ENCODE measurements at places on chromosomes 13 and 19.

DNA sequence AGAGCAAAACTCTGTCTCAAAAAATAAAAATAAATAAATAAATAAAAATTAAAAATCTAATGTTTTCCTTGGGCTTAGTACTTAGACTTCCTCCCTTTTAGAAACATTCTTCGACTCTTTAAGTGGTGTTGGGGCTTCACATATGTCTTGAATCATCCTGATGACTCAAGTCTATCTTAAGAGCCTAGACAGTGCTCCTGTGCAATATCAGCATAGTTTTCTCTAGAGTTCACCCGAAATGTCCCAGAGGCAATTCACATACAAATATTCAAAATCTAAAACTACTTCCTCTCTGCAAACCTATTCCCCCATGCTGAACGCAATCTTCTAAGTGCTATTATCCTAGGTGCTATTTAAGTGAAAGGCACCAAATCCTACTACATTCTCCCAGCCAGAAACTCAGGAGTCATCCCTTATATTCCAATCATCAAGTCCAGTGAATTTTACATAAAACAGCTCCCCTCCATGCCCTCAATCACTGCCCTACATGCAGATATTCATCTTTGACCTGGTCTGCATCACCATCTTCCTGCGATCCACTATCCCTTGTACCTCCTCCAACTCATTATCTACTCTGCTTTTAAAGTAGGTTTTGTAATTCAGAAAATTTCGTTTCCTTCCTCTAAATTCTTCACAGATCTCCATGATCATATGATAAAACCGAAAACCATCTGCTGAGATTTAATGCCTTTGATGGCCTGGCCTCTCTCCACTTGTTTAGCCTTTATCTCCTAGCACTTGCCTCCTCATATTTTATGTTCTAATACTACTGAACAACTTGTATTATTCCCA lies 102.7 kb downstream of the ELF1 start:
- no peaks in the 10 kb centered on the region for H3K27me3 ChIP-seq
- H3K36me3 ChIP-seq, result no peaks in the 10 kb centered on the region
- DNase-seq, result no peak
- no peak overlapping the region for H3K27ac ChIP-seq

- no peaks in the 10 kb centered on the region for H3K27me3 ChIP-seq
- no peaks in the 10 kb centered on the region for H3K36me3 ChIP-seq
- H3K27ac ChIP-seq, result peak overlapping the region; percentile 89
- peaks cover 2% of the 10 kb centered on the region for H3K4me1 ChIP-seq
- DNase-seq, result no peak
Observed at GRCh38 chr13:52158629-52159158, 703 bp downstream of the NEK3 start.

GRCh38 chr13:21894091-21894490 lies 223.2 kb downstream of the FGF9 start:
- H3K36me3 ChIP-seq, result no peaks in the 10 kb centered on the region
- no peaks in the 10 kb centered on the region for H3K27me3 ChIP-seq
- no peak for DNase-seq
- H3K4me3 ChIP-seq, result no peak overlapping the region

DNA sequence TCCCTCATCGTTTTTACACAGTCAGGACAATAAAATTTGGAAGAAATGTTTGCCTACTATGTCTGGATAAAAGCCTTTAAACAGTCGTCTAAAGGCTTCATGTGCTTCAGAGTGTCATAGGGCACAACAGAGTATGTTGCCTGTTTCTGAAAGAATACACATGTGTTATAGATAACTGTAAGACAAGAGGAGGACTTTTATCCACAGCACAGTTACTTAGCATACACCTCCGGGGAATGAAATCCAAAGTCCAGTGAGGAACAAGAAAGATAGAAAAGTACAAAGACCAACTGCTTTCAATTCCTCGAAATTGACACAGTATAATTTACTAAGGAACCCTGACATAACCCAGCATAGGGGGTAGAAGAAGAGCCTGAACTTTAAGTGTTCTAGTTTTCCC lies 835.6 kb downstream of the PCDH17 start:
- H3K4me1 ChIP-seq, result no peaks in the 10 kb centered on the region
- no peaks in the 10 kb centered on the region for H3K27me3 ChIP-seq
- H3K36me3 ChIP-seq, result no peaks in the 10 kb centered on the region
- no peak for DNase-seq

- no peak overlapping the region for H3K4me3 ChIP-seq
- no peak for DNase-seq
- H3K27me3 ChIP-seq, result no peaks in the 10 kb centered on the region
- no peak overlapping the region for H3K27ac ChIP-seq
- no peaks in the 10 kb centered on the region for H3K36me3 ChIP-seq
- H3K4me1 ChIP-seq, result no peaks in the 10 kb centered on the region
Observed at GRCh38 chr19:45113628-45114027, 20.6 kb downstream of the PPP1R37 start.

GRCh38 chr19:19485161-19485997 lies 30.0 kb downstream of the TSSK6 start:
- H3K36me3 ChIP-seq, result no peaks in the 10 kb centered on the region
- H3K27ac ChIP-seq, result peak overlapping the region; percentile 4
- DNase-seq, result no peak
- H3K4me3 ChIP-seq, result no peak overlapping the region

DNA sequence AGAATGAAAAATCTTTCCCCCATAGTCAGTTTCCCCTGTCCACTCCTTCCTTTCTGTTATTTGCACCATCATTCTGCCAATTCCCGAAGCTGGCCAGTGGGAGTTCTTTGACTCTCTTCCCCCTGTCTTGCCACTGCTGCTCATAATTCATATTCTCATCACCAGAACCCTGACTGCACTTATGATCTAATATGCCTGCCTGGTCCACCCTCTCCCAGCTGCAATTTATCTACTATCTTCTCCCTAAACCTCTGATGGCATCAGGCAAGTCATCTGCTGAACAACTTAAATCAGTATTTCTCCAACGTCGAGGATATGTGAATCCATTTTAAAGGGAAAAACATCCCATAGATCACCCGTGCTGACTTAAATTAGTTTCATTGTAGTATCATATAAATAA lies 458.0 kb upstream of the GPC6 start:
- no peak for DNase-seq
- no peak overlapping the region for H3K27ac ChIP-seq
- H3K27me3 ChIP-seq, result no peaks in the 10 kb centered on the region
- H3K4me1 ChIP-seq, result no peaks in the 10 kb centered on the region

DNA sequence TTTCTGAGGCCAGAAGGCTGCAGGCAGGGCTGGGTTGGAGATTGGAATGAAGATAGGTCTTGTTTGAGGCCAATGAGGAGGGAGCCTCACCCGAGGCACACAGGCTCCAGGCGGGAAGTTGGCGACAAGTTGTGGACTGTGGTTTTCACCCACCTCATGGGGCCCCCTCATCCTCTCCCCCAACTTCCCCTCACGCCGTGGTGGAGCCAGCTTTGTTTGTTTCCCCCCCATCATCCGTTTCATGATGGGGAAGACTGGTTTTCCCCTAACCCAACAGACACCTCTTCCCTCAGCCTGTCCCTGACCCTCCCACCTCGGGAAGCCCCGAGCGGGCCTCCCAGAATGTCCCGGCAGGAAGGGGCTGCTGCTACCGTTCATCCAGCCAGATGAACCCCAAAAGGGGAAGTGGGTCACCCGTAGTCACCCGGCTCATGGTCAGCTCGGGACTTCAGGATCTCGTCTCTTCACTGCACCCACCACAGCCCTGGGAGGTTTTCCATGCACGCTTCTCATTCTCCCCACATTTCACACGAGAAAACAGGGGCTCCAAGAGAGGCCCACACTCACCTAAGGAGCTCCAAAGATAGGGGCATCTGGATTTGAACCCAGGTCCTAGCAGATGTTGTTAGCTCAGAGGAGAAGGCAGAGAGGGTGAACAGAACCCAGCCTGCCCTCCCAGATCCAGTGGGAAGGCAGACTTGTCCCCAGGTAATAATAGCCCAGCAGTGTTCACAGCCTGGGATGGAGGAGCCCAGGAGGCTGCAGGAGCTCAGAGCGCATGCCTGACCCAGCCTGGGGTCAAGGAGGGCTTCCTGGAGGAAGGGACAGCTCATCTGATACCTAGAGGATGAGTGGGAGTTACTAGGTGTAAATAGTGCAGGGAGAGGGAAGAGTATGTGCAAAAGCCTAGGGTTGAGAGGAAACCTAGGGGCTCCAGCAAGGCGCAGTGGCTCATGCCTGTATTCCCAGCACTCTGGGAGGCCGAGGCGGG lies 23.5 kb downstream of the CEACAM16 start:
- no peak for DNase-seq
- H3K27ac ChIP-seq, result no peak overlapping the region
- peaks cover 5% of the 10 kb centered on the region for H3K4me1 ChIP-seq

GRCh38 chr19:47700934-47701716 lies 12.1 kb upstream of the EHD2 start:
- no peaks in the 10 kb centered on the region for H3K4me1 ChIP-seq
- peaks cover 49% of the 10 kb centered on the region for H3K36me3 ChIP-seq
- H3K4me3 ChIP-seq, result no peak overlapping the region

- H3K4me1 ChIP-seq, result no peaks in the 10 kb centered on the region
- no peak for DNase-seq
- H3K27me3 ChIP-seq, result no peaks in the 10 kb centered on the region
Observed at GRCh38 chr19:46241626-46242025, 12.1 kb downstream of the IGFL1 start.

GRCh38 chr13:100941377-100942368 lies 267.1 kb upstream of the TMTC4 start:
- H3K4me1 ChIP-seq, result no peaks in the 10 kb centered on the region
- no peaks in the 10 kb centered on the region for H3K27me3 ChIP-seq
- H3K27ac ChIP-seq, result no peak overlapping the region
- no peaks in the 10 kb centered on the region for H3K36me3 ChIP-seq
- no peak overlapping the region for H3K4me3 ChIP-seq

DNA sequence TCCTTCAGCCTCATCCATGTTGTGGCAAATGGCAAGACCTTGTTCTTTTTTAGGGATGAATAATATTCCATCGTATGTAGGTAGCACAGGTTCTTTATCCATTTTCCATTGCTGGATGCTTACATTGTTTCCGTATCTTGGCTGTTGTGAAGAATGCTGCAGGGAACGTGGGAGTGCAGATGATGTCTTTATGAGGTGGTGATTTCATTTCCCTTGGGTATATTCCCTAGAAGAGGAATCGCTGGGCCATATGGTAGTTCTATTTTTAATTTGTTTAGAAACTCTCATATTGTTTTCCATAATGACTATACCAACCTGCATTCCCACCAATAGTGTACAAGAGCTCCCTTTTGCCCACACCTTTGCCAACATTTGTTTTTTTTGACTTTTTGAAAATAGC lies 186.3 kb upstream of the TMTC4 start:
- no peak overlapping the region for H3K27ac ChIP-seq
- no peaks in the 10 kb centered on the region for H3K27me3 ChIP-seq
- no peak overlapping the region for H3K4me3 ChIP-seq
- no peak for DNase-seq
- no peaks in the 10 kb centered on the region for H3K36me3 ChIP-seq

GRCh38 chr19:55486971-55487923 lies 989 bp upstream of the SSC5D start:
- peak; percentile 63 for DNase-seq
- H3K27ac ChIP-seq, result peak overlapping the region; percentile 90
- H3K27me3 ChIP-seq, result no peaks in the 10 kb centered on the region
- peaks cover 14% of the 10 kb centered on the region for H3K36me3 ChIP-seq
- peaks cover 23% of the 10 kb centered on the region for H3K4me1 ChIP-seq

DNA sequence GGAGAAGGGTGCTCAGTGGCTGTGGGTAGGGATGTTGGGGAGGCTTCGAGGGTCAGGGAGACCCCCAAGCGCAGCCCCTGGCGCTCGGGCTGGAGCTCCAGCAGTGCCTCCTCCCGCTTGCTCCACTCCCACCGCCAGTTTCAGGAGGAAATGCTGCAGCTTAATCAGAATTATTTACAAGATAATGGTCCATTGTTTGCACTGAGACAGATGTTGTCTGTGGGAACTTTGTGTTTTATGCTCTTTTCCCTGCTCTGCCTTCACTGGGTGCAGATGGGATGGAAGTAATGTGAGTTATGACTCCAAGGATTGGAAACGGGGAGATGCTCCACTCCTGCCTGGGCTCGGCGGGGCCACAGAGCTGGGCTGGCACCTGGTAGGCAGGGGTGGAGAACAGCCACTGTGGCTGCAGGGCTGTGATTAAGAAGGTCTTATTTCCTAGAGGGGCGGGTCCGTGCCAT lies 192.4 kb downstream of the ZNF536 start:
- no peaks in the 10 kb centered on the region for H3K27me3 ChIP-seq
- H3K36me3 ChIP-seq, result no peaks in the 10 kb centered on the region
- H3K4me3 ChIP-seq, result no peak overlapping the region
- no peak overlapping the region for H3K27ac ChIP-seq
- no peak for DNase-seq

- no peaks in the 10 kb centered on the region for H3K36me3 ChIP-seq
- no peaks in the 10 kb centered on the region for H3K4me1 ChIP-seq
- no peak for DNase-seq
Observed at GRCh38 chr13:98273824-98274742, 97.0 kb upstream of the RNF113B start.

GRCh38 chr13:66994097-66994496 lies 236.0 kb downstream of the PCDH9 start:
- H3K27ac ChIP-seq, result peak overlapping the region; percentile 25
- H3K4me1 ChIP-seq, result no peaks in the 10 kb centered on the region
- H3K4me3 ChIP-seq, result peak overlapping the region; percentile 25
- no peaks in the 10 kb centered on the region for H3K36me3 ChIP-seq

DNA sequence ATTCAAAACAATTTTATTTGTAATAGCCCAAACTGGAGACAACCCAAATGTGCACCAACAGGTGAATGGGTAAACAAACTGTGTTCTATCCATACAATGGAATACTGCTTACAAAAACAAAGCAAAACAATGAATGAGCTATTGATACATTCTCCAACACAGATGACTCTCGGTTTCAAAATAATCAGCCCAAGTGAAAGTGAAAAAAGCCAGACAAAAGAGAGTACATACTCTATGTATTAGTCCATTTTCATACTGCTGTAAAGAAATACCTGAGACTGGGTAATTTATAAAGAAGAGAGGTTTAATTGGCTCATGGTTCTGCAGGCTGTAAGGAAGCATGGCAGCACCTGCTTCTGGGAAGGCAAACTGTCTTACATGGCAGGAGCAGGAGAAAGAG lies 65.2 kb upstream of the LRCH1 start:
- H3K4me3 ChIP-seq, result no peak overlapping the region
- no peaks in the 10 kb centered on the region for H3K36me3 ChIP-seq
- H3K4me1 ChIP-seq, result no peaks in the 10 kb centered on the region

DNA sequence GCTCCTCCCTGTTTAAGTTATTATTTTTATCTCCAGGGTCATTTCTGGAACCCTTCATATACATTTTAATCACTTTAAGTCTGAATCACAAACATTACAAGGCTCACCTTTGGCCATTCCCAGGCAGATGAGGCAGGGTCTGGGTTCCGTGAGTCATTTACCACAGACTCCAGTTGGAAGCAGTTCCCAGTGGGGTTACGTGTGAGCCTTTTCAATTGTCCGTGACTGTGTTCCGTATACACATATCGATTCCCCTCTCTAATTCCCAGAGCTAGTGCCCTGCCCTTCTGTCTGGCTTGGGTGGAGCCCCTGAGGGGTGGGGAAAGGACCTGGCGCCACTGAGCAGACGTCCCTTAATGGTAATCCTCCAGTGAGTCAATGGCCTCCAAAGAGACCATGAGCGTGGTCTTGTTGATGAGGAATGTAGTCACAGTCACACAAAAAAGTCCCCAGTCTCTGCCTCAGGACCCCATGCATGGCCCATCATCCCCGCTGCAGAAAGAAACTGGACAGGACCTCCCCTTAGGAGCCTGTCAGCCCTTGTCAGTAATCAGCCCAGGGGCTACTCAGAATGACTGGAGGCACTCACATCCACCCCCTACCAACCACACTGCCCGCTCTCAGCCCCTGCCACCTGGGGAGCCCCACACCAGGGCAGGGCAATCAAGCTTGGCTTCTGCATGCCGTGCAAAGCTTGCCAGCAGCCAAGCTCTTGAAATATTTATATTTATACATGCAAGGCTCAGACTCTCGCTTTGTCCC lies 144.4 kb downstream of the ZIC5 start:
- DNase-seq, result no peak

All from ascending aorta (tissue), 2 donors.